ENCODE measurements at places on chromosomes 5 and 9. TPM values are rescaled to one million over a fixed set of nuclear protein-coding genes. Genes with fewer than 3 reads are reported as not detected.

The GBGT1 gene
- total RNA-seq, result 3.6 TPM

The WWC1 gene
- 0.47 TPM for total RNA-seq

- no peaks in the 10 kb centered on the region for H3K36me3 ChIP-seq
- no peak overlapping the region for H3K27ac ChIP-seq
Measured at GRCh38 chr5:124841829-124842712, 95.6 kb upstream of the ZNF608 start.

DNA sequence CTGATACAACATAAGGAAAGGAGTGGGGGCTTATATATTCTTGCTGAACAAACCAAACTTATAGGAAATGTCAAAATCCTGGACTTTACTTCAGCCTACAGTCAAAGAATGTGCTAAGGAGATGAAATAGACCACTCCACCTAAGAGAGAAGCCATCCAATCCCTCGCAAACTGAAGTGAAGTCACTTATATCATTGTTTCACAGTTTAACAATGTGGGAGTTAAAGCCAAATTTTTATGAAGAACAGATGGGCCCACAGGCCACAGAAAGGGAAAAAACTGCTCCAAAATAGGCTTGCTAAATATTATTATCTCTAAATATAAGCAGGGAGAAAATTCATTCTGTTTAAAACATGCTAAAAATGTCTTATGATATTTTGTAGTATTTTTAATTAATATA lies 233.3 kb downstream of the GAS1 start:
- peaks cover 9% of the 10 kb centered on the region for H3K27me3 ChIP-seq
- no peaks in the 10 kb centered on the region for H3K4me1 ChIP-seq
- no peaks in the 10 kb centered on the region for H3K36me3 ChIP-seq
- no peak overlapping the region for H3K27ac ChIP-seq
- no peak overlapping the region for H3K4me3 ChIP-seq
- DNase-seq, result no peak

GRCh38 chr5:68253624-68254585 lies 38.3 kb downstream of the PIK3R1 start:
- no peak for DNase-seq
- H3K27ac ChIP-seq, result no peak overlapping the region
- H3K4me1 ChIP-seq, result peaks cover 93% of the 10 kb centered on the region
- peaks cover 12% of the 10 kb centered on the region for H3K36me3 ChIP-seq
- H3K4me3 ChIP-seq, result no peak overlapping the region

Measured in activated CD8-positive, alpha-beta T cell treated with anti-CD3 and anti-CD28 coated beads for 36 hours (primary cell).